GM12865 (cell line): ENCODE measurements at places on chromosomes 11 and 22.

- no peak for DNase-seq
Measured at GRCh38 chr11:19049351-19049750, 11.2 kb downstream of the MRGPRX2 start.

DNA sequence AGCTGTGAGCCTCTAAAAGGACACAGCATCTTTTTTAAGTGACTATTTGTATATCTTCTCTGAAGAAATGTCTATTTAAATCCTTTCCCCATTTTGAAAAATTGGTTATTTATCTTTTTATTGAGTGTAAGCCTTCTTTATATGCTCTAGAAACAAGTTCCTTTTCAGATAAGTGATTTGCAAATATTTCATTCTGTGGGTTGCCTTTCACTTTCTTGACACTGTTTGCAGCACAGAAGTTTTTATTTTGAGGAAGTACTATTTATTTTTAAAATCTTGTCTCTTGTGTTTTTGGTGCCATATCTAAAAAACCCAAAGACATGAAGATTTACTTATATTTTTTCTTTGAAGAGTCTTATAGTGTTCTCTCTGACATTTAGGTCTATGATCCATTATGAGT, 40.1 kb upstream of the LYVE1 start:
- DNase-seq = no peak

DNA sequence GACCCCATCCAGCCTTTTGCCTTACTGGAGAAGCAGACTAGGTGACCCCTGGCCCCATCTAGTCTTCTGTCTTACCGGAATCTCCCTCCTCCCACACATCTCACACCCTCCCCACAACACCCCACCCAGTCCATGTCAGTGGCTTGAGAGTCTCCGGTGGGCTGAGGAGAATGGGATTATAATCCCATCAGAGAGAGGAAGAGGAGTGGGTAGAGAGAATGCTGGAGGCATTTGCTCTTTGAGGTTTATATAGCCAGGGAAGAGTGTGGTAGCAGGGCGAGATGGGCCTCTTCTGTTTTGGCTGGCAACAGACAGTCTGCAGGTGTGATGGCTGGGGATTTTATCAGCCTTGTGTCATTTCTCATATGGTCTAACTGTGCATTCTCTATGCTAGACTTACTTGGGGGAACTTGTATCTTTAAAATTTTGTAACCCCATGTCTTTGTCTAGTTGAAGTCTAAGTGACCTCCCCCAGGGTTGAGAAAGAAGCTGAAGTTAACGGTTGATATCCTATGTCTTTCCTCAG, 50.3 kb downstream of the GRAMD1B start:
- DNase-seq = peak; percentile 58

DNA sequence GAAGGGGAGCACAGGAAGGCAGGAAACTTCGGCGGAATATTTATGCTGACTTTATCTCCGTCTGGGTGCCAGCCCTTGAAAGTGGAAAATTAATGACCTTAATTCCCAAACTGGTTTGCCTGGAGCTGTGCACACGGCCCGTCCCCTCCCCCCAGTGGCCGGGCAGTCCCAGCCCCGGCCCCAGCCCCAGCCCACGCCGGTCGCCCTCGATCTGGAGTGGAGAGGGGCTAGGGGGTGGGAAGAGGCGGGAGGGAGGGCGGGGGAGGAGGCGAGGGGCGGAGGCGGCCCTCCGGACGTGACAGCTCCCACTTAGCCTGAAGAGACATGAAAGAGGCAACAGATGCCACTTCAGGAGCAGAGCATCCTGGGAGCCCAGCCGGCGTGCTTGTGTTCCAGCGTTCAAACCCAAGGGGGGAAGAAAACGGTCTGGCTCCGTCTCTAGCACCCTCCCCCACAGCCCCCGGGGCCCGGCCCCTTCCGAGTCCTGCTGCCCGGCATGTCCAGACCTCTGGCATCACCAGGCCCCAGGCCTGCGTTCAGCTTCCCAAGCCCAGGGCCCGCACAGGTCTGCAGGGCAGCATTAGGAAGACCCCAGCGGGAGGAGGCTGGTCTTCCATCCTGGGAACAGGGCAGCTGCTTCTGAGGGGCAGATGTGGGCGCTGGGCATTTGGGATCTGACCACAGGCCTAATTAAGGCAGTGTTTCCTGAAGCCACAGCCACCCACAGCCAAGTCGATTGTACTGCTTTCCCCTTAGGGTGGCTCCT, 20.0 kb upstream of the LMO1 start:
- no peak for DNase-seq

DNA sequence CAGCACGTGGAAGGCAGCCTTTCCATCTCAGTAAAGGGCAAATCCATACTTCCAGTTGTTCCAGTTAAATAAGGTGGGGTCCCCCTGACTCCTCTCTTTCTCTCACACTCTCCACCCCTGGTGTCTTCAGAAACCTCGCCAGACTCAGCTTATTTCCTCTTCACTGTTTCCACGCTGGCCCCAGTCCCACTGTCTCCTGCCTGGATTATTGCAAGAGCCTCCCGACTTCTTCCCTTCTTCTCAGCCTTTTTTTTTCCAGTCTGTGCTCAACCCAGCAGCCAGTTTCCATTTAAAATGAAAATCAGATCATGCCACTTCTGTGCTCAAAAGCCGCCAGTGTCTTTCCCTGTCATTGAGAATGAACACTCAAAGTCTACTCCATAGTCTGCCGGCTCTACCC, 131.4 kb downstream of the PKNOX2 start:
- no peak for DNase-seq

GRCh38 chr22:22391543-22391942, 117.0 kb downstream of the ZNF280B start:
- no peak for DNase-seq
